Stimulated activated CD4-positive, alpha-beta T cell treated with anti-CD3 and anti-CD28 coated beads, Interleukin-15, amount 100 ng/mL, for 1 hour (primary cell): ENCODE measurements at places on chromosomes 2 and 18.

DNA sequence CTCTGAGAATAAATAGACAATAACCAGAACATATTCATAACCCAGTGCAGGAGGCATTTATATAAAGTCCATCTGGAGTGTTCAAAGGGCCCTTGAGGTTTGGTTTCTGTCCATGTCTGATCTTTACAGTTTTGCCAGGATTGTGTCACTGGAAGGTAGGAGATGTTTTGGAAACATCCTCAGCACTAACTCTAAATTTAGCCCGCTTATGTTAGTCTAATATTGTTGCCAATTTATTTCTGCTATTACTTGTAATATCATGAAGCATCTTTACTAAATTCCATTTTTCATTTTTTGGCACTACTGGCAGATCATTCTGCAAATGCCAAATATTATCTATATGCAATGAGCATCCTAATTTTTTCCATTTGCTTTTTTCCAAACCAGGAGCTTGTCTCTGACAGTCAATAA is 22.4 kb upstream of the REV1 start:
- no peak for DNase-seq

DNA sequence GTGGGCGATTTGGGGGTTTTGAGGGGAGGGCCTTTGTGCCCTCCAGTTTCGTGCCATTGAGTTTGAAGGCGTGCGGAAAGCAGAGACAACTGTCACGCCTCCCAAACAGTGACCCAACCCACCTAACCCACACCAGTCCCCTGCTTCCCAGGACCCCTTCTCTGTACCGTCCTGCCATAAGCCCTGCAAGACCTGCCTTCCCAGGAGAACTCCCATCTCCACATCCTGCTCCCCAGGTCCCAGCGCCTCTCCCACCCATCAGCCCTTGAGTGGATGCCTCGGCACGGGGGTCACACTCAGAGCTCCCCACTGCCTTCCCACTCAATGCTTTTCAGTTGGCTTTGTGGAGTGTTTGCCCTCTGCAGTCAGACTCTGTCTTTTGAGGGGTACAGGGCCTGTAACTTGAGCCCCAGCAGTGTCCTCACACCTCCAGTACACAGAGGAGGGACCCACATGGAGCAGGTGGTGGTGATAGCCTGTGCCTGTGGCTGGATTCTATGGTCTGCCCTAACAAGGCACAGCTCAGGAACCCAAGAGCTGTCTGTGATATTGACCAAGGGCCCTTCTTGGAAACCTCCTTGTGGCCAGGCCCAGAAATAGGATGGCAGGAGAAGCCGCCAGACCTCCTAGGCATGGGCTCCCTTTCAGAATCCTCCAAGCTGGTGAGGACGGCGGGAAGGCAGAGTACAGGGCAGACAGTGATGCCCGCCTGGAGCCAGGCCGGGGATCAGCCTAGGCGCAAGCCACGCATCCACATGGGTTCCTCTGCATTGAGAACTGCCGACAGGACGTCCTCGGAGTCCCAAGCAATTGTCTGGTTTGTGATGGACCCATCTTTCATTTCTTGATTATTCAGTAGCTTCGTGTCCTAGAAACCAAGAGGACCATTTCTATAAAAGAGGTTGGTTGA is 44.4 kb upstream of the SMAD7 start:
- DNase-seq = no peak

GRCh38 chr2:33111002-33111446 is 164.3 kb downstream of the LTBP1 start:
- no peak for DNase-seq

DNA sequence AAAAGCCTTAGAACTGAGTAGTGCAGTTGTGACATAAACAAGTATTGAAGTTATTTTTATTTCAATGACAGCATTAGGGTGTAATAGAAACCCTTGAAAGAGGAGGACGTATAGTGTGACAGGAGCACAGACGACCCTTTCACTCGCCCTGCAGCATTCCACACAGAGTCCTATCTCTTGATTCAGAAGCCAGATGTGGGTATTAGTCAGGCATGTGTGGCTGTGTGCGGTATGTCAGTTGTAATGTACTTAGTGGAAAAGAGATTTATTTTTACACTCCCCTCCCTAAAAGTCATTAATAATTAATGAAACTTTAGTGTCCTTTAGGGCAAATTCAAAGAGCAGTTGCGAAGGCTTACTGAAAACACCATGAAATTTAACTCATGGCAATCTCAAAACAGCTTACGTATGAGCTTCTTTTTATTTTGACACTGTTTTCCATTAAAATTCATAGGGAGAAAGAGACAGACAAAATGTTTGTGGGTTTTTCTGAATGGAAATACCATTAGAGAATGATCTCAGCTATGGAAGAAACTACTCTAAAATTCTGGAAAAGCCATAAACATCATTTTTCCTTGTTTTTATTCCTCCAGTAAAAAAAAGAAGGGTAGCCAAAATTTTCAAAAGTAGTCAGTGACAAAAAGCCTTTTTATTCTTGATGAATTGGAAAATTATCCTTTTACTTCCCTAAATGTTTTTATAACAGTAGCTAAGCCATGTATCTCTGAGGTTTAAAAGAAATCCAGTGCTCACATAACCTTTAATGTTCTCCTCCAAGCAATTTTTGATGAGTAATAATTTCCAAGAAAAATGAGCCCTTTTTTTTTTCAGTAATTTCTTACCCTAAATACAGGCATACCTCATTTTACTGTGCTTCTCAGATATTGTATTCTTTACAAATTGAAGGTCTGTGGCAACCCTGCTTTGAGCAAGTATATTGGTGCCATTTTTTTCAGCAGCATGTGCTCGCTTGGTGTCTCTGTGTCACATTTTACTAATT is 84.0 kb upstream of the DSEL start:
- DNase-seq = no peak

- DNase-seq = no peak
These were observed 479.3 kb upstream of the HS6ST1 start for GRCh38 chr2:128797937-128798336.

- no peak for DNase-seq
These were observed 218.9 kb downstream of the BCL2 start for GRCh38 chr18:63100630-63101055.

- DNase-seq = no peak
These were observed 21.7 kb upstream of the PHLPP1 start for GRCh38 chr18:62693659-62694058.

DNA sequence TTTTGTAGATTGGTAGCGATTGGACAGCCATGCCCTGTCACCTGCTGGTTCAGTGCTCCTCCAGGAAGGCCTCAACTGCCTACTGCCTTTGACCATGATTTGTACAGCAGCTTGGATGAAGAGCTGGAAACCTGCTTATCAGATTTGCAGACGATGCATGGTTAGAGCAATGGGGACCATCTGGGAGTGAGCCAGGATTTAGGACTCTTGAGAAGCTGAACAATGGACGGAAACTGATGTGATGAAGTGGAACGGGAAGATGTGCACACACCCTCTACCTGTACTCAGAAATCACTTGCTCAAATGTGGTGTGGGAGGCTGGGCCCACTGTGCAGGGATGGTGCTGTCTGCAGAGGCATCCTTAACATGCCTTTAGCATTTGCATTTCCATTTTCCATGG is 57.2 kb downstream of the NCK2 start:
- no peak for DNase-seq

DNA sequence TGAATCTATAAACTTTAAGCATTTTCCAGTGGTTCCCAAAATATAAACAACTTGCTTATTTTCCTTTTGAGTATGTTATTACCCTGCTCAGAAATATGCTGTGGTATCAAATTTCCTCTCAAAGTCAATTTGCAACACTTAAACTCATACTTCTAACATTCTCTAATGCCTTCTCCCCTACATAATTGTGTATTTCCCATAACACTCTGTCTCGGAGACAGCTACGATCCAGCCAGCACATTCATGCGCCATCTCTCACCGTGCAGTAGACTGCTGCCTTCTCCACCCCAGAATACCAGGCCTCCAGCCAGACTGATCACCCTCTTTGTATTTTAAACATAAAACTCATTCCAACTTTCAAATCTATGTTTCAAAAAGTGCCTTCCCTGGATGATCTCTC is 41.8 kb downstream of the TIMM21 start:
- DNase-seq = no peak

DNA sequence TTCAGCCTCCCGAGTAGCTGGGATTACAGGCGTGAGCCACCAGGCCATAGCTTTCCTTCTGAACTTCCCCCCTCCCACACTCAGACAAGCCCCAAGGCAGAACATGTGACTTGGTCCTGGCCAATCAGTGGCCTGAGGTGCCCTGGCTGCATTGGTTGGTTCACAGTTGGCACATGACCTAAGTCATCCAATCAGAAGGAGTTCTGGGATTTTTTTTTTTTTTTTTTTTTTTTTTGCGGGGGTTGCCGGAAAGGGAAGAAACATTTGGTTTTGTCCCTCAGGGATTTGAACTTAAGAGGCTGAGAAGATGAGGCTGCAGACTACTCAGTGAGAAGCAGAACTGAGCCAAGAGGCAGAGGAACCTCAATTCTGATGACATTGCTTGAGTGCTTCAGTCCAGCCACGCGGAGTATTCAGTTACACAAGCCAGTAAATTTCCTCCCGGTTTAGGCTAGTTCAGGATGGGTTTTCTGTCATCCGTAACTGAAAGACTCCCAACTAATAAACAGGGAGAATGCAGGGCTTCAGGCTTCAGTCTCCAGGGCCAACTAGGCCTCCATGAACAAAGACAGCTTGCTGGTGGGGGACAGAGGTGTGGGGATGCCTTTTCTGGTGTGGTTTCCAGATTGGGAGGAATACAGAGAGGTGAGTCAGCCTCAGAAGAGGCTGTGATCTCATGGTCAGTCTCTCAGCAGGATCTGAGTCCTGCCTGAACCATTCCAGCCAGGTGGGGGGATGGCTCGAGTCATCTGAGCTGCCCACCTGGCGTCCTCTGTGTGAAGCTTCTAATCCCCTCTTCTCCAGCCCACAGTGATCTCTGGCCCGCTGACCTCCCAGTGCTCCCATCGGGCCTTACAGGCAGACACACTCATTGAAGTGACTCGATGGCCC is 9.2 kb downstream of the PTMA start:
- DNase-seq = no peak

- DNase-seq = no peak
These were observed 27.8 kb downstream of the CTIF start for GRCh38 chr18:48566589-48566988.

DNA sequence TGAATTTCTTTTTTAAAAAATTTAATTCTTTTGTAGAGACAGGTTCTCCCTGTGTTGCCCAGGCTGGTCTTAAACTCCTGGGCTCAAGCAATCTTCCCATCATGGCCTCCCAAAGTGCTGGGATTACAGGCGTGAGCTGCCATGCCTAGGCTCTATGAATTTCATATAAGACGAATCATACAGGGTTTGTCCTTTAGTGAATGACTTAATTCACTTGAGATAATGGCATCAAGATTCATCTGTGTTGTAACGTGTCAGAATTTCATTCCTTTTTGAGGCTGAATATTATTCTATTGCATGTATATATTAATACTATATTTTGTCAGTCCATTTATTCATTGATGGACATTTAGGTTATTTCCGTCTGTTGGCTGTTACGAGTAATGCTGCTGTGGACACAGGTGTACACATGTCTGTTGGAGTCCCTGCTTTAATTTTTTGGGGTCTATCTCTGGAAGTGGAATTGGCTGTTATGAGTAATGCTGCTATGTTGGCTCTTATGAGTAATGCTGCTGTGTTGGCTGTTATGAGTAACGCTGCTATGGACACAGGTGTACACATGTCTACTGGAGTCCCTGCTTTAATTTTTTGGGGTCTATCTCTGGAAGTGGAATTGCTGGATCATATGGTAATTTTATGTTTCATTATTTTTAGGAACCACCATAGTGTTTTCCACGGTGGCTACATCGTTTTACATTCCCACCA is 210.6 kb downstream of the CAMKMT start:
- DNase-seq = no peak

GRCh38 chr2:2716771-2717170 is 385.7 kb upstream of the MYT1L start:
- DNase-seq = no peak
